Right atrium auricular region (tissue), 2 donors: ENCODE measurements at places on chromosomes 3 and 15. TPM values are rescaled to one million over a fixed set of nuclear protein-coding genes. Genes with fewer than 3 reads are reported as not detected.

MCTP2 gene
- total RNA-seq = 2.0 TPM

GRCh38 chr3:123340336-123340735 is 108.6 kb downstream of the ADCY5 start:
- no peak overlapping the region for H3K4me3 ChIP-seq
- no peak for DNase-seq
- no peaks in the 10 kb centered on the region for H3K36me3 ChIP-seq
- no peaks in the 10 kb centered on the region for H3K27me3 ChIP-seq
- H3K4me1 ChIP-seq = no peaks in the 10 kb centered on the region

DNA sequence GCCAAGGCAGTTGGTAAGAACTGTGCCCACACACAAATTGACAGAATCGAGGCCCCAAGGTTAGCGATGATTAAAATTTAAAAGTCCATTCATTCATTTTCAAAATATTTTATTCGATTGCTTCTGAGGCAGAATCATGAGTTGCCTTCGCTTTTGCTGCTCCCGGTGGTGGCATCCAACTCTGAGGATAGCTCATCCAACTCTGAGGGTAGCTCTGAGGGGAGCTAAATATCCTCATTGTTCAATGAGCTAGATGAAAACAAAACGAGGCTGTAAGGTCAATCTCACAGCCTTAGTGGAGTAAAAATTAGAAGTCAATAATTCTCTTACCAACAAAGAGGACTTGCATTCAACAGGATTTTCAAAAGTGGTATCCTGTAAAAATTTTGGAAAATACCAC is 897 bp upstream of the CHL1 start:
- H3K27me3 ChIP-seq = no peaks in the 10 kb centered on the region
- H3K4me3 ChIP-seq = no peak overlapping the region
- no peak overlapping the region for H3K27ac ChIP-seq
- no peaks in the 10 kb centered on the region for H3K4me1 ChIP-seq
- no peak for DNase-seq
- no peaks in the 10 kb centered on the region for H3K36me3 ChIP-seq

- no peaks in the 10 kb centered on the region for H3K27me3 ChIP-seq
- H3K27ac ChIP-seq = no peak overlapping the region
- DNase-seq = no peak
- no peak overlapping the region for H3K4me3 ChIP-seq
- H3K4me1 ChIP-seq = no peaks in the 10 kb centered on the region
Measured at GRCh38 chr3:120353463-120353862, 4.3 kb upstream of the LRRC58 start.

RTP1 gene
- total RNA-seq = not detected

DNA sequence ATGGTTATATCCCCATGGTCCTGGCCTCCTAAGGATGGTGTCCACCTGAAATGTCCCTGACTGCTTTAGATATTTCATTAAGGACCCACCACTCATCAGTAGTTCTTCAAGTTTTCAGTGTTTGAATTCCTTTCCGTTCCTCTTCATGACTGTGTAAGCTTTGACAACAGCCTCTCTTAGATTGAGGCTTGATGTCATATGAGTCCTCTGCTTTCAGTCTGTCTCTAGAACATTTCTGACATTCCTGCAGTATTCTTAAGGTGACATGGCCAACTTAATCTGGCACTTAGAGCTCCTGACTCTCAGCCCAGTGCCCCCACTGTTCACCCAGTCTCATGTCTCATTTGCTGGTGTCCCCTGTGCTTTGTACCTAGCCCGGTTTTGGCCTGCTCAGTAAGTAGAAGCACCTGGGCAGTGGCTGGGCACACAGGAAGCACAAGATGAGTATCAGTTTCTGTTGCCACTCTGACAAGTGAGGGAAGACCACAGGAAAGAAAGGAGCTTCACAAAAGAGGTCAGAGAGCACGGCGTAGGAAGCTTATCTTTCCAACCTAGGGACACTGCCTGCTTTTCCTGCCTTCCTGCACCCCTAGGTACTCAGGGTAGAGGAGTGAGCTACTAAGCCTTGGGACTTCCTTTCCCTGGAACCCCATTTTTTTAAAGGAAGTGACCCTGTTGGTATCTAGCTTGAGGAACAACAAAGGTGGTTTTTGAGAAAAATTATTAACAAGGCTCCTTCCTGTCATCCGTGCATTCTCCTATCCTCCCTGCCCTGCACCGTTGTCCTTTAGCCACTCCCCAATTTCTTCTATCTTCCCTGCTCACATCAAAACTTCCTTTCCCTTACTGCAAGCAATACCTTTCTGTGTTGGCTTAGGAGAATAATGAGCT is 103.1 kb downstream of the KLHL25 start:
- peaks cover 76% of the 10 kb centered on the region for H3K36me3 ChIP-seq
- H3K27me3 ChIP-seq = no peaks in the 10 kb centered on the region
- DNase-seq = no peak
- H3K27ac ChIP-seq = peak overlapping the region; percentile 42

SPTBN5 gene
- total RNA-seq = 0.63 TPM

GRCh38 chr3:80244390-80244789 is 476.6 kb upstream of the ROBO1 start:
- no peaks in the 10 kb centered on the region for H3K4me1 ChIP-seq
- H3K27me3 ChIP-seq = no peaks in the 10 kb centered on the region
- no peak overlapping the region for H3K4me3 ChIP-seq
- no peak overlapping the region for H3K27ac ChIP-seq
- no peak for DNase-seq

PIERCE2 gene
- total RNA-seq = 1.6 TPM

CNBP gene
- 440 TPM for total RNA-seq

GRCh38 chr15:35293353-35294130 is 208.4 kb upstream of the NANOGP8 start:
- H3K36me3 ChIP-seq = no peaks in the 10 kb centered on the region
- H3K4me3 ChIP-seq = no peak overlapping the region
- H3K27me3 ChIP-seq = no peaks in the 10 kb centered on the region

GRCh38 chr15:35654332-35654731 is 108.4 kb upstream of the DPH6 start:
- no peaks in the 10 kb centered on the region for H3K4me1 ChIP-seq
- no peaks in the 10 kb centered on the region for H3K36me3 ChIP-seq
- H3K4me3 ChIP-seq = no peak overlapping the region
- DNase-seq = no peak

DNA sequence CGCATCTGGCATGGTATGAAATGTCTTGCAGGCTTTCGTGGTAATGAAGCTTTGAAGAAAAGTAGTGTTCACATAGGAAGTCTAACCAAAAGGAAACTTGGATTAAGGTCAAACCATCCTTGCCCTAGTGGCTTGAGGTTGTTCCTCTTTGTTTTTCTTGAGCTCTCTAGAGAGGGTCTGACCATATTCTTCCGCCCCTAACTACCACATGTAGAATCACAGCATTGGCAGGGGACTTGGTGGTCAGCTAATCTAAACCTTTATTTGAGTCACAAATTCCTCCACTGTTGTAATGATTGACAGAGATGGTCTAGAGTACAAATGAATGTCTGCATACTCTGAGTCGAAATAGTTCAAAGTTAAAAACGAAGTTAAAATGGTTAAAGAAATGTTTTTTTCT is 39.1 kb upstream of the PHLDB2 start:
- H3K36me3 ChIP-seq = no peaks in the 10 kb centered on the region
- DNase-seq = no peak
- H3K27ac ChIP-seq = no peak overlapping the region
- no peaks in the 10 kb centered on the region for H3K27me3 ChIP-seq
- H3K4me1 ChIP-seq = no peaks in the 10 kb centered on the region
- no peak overlapping the region for H3K4me3 ChIP-seq

UQCC5 gene
- 1.2 TPM for total RNA-seq

DNA sequence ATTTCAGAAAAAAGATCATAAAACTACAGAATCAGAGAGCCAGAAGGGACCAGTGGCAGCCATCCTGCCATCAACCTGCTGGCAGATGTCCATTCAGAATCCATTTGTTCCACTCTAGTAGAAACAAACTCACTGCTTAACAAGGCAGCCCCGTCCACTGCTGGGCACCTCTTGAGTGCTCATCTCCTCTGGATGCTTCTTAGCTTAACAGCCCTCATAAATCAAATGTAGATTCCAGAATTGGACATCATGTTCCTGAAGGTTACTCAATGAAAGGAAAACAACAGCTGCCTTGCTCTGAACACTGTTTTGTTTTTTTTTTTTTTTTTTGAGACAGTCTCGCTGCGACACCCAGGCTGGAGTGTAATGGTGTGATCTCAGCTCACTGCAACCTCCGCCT is 37.3 kb downstream of the ABCC5 start:
- no peak for DNase-seq
- no peaks in the 10 kb centered on the region for H3K4me1 ChIP-seq
- H3K27ac ChIP-seq = no peak overlapping the region
- no peaks in the 10 kb centered on the region for H3K27me3 ChIP-seq
- H3K4me3 ChIP-seq = no peak overlapping the region
- H3K36me3 ChIP-seq = peaks cover 63% of the 10 kb centered on the region

DNA sequence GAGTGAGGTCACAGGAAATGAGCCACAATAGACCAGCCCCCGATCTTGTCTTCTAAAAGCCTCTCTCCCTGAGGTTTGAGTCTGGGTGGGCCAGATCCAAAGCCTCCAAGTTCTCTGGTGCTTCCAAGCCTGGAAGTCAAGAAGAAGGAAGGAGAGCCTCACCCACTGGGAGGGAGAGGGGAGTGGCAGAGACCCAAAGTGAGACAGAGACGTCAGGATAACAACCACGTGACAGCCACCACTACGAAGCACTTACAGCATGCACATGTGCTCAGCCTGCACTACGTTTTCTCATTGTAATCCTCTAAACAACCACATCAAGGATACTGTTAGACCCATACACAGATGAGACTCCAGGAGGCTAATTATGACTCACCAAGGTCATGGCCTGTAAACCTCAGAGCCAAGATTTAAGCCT is 197.3 kb upstream of the LINGO1 start:
- no peak for DNase-seq
- no peaks in the 10 kb centered on the region for H3K4me1 ChIP-seq
- H3K27me3 ChIP-seq = no peaks in the 10 kb centered on the region
- no peak overlapping the region for H3K27ac ChIP-seq

- H3K36me3 ChIP-seq = no peaks in the 10 kb centered on the region
- no peak overlapping the region for H3K4me3 ChIP-seq
- no peak overlapping the region for H3K27ac ChIP-seq
Measured at GRCh38 chr3:71564361-71564760, 19.2 kb downstream of the FOXP1 start.

GRCh38 chr3:8760091-8760490 is 9.3 kb downstream of the OXTR start:
- no peak overlapping the region for H3K4me3 ChIP-seq
- no peak overlapping the region for H3K27ac ChIP-seq
- H3K4me1 ChIP-seq = no peaks in the 10 kb centered on the region
- no peaks in the 10 kb centered on the region for H3K36me3 ChIP-seq
- no peaks in the 10 kb centered on the region for H3K27me3 ChIP-seq

DNA sequence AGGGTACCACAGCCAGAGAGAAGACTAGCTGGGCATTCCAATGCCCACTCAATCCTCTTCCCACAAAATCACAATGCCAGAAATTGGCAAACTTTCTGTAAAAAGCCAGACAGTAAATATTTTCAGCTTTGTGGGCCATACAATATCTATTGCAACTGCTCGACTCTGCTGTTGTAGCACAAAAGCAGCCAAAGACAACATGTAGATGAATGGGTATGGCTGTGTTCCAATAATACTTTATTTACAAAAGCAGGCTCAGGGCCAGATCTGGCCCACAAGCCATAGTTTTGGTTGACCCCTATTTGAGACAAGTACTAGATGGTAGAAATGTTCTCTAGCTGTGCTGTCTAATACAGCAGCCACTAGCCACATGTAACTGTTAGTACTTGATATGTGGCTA is 330.9 kb downstream of the ERC2 start:
- no peaks in the 10 kb centered on the region for H3K27me3 ChIP-seq
- H3K4me1 ChIP-seq = no peaks in the 10 kb centered on the region
- no peaks in the 10 kb centered on the region for H3K36me3 ChIP-seq
- H3K4me3 ChIP-seq = no peak overlapping the region

- H3K4me3 ChIP-seq = no peak overlapping the region
- DNase-seq = no peak
- H3K27ac ChIP-seq = no peak overlapping the region
- H3K36me3 ChIP-seq = no peaks in the 10 kb centered on the region
- no peaks in the 10 kb centered on the region for H3K27me3 ChIP-seq
Measured at GRCh38 chr15:87245592-87245991, 1010.9 kb downstream of the NTRK3 start.

DNA sequence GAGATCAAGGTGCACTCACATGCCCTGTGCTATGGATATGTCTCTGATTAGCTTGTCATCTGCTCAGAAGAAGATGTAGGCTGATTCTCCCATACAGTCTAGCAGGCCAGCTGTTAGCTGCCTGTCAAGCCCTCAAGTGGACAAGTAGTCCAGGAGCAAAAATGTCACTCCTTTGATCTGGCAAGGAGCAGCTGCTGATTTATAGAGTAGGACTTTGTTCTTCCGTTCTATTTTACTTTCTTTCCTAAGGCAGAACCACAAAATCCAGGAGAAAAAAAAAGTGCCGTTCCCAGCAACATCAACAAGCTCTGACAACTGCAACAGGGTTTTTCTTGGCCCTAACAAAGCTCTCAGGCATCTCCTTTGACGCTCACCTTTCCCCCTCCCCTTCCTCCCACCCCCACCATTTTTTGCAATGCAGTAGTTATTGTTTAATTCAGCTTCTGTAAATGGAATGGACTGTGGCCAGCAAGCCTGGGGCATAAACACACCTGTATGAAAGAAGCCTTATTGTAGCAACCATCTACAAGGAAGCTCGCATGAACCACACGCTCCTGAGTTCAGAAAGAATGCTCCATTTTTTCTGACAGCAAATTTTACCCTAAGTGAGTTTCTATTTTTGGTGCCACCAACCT is 196.3 kb downstream of the MEIS2 start:
- DNase-seq = no peak
- H3K36me3 ChIP-seq = no peaks in the 10 kb centered on the region
- H3K27me3 ChIP-seq = no peaks in the 10 kb centered on the region

IL20RB gene
- total RNA-seq = not detected

- peak overlapping the region; percentile 51 for H3K27ac ChIP-seq
- H3K27me3 ChIP-seq = no peaks in the 10 kb centered on the region
- H3K4me1 ChIP-seq = no peaks in the 10 kb centered on the region
- no peak for DNase-seq
Measured at GRCh38 chr15:39198044-39199000, 382.6 kb upstream of the THBS1 start.

SST gene
- not detected for total RNA-seq

PLSCR5 gene
- total RNA-seq = not detected

STRIT1 gene
- not detected for total RNA-seq

GRCh38 chr15:88881775-88882174 is 13.6 kb downstream of the HAPLN3 start:
- no peak overlapping the region for H3K4me3 ChIP-seq
- no peaks in the 10 kb centered on the region for H3K27me3 ChIP-seq
- H3K4me1 ChIP-seq = no peaks in the 10 kb centered on the region
- no peak overlapping the region for H3K27ac ChIP-seq
- DNase-seq = no peak

FSIP1 gene
- 0.24 TPM for total RNA-seq

DNA sequence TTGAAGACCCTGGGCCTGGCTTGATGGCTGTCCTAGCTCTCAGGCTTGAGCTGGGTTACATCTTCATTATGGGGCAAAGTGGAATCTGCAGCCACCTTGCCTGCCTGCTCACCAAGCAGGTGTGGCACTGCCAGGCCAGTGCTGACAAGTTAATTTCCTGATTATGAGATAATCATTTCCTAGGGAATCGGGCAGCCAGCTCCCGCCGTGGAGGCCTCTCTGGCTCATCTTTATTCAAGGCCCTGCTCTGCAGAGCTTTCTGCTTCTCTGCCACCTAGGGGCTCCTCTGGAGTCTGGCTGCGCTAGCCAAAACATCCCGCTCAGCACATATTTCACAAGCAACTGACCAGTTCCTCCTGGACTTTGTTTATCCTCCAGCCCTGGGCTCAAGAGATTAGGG is 9.9 kb downstream of the LOXL1 start:
- DNase-seq = peak; percentile 73
- peaks cover 61% of the 10 kb centered on the region for H3K4me1 ChIP-seq
- H3K36me3 ChIP-seq = no peaks in the 10 kb centered on the region
- H3K27ac ChIP-seq = peak overlapping the region; percentile 56
- H3K4me3 ChIP-seq = no peak overlapping the region
